Esophagus squamous epithelium (tissue), 5 donors: ENCODE measurements at places on chromosomes 12 and 14. TPM values are rescaled to one million over a fixed set of nuclear protein-coding genes. Genes with fewer than 3 reads are reported as not detected.

- no peak for DNase-seq
These were observed 171.9 kb upstream of the DIO2 start for GRCh38 chr14:80383223-80383622.

GRCh38 chr14:38209572-38210557 is 2.2 kb downstream of the SSTR1 start:
- DNase-seq, result no peak

DNA sequence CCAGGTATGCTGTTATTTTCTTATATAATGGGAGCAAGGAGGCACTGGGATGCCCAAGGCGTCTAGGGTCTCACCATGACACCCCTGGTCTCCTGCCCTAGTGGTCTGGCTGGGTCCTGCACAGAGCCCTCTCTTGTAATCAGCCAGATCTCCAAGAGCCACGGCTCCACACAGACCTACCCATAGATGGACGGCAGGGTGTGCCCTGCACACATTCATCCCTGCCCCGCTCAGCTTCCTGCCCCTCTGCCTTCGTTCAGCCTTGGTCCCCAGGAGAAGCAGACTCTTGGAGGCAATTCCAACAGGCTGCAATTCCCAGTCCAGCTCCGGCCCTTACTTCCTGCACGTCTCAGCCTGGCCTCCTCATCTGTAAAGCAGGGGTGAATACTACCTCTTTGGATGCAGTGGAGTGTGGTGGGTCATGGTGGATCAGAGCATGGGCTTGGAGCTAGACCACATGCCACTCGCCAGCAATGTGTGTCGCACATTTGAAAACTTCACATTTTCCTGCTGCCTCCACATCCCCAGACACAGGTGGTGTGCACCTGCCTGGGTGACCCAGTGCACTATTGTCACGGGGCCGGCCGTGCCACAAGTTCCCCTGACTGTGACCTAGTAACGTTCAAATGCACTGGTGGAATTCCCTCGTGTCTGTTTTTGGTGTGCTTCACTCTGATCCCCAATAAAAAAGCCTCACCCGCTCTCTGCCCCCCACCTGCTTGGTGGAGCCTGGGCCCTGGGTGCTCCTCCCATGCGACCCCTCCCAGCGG is 171.1 kb upstream of the PRMT8 start:
- no peak for DNase-seq

- DNase-seq, result no peak
These were observed 39.1 kb upstream of the PNMA1 start for GRCh38 chr14:73753124-73753886.

- DNase-seq, result no peak
These were observed 98.1 kb downstream of the GALC start for GRCh38 chr14:87894920-87895319.

CHFR gene
- 19.0 TPM for total RNA-seq

CELA1 gene
- total RNA-seq, result not detected
